ENCODE measurements at places on chromosomes 1 and 21.

DNA sequence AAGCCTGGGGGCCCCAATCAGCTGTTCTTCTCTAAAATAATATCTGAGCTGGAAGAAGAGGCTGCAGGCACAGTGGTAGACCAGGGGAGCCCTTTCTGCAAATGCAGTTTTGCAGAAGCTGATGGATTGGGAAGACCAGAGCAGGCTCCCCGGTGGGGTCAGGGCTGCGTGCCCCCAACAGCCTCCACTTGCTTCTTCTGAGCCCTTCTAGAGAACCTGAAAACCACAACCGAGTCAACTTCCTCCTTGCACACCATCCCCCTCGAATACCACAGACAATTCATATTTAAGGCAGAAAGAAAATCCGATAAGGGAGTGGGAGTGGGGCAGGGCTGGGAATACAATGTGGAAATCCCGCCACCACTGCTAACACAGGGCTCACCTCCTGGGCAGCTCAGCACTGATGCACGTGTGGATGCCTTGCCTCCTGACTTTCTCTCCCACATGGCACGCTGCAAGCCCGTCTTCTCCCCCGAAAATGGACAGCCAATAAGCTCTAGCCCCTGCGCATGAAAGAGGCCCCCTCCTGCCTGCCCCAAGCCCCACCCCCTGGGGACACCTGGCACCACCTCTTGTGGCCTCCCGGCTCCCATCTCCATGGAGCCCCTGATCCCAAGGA, 25.4 kb upstream of the ALDH4A1 start:
- no peak for DNase-seq

DNA sequence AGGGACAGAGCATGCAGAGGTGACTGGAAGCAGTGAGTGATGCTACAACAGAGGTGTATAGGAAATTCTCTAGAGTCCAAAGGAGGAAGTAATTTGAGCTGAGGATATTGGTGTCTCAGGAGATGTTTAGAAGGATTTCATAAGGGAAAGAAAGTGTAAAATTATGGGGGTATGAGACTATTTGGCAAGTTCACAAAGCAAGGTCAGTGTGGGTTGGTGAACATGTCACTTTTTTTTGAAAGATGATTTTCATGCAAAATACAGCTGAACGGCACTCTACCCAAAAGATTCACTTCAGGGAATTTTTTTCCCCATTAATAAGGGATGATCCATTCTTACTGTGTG, 24.1 kb downstream of the HMGCS2 start:
- no peak for DNase-seq

GRCh38 chr1:12643079-12643478, 806 bp upstream of the AADACL4 start:
- DNase-seq, result no peak

DNA sequence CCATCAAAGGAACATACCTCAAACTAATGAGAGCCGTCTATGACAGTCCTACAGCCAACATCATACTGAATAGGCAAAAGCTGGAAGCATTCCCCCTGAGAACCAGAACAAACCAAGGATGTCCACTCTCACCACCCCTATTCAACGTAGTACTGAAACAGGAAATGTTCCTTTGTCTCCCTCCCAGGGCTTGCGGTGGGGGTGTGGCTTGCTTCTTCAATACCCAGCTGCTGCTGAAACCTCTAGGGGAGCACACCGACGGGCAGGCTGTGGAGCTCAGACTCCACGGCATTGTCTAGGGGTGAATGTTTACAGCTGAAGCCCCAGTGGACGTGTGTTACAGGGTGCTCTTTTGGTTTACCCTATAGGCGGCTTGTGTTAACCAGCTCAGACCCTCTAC, 30.5 kb upstream of the B3GALT2 start:
- DNase-seq, result peak; percentile 15

DNA sequence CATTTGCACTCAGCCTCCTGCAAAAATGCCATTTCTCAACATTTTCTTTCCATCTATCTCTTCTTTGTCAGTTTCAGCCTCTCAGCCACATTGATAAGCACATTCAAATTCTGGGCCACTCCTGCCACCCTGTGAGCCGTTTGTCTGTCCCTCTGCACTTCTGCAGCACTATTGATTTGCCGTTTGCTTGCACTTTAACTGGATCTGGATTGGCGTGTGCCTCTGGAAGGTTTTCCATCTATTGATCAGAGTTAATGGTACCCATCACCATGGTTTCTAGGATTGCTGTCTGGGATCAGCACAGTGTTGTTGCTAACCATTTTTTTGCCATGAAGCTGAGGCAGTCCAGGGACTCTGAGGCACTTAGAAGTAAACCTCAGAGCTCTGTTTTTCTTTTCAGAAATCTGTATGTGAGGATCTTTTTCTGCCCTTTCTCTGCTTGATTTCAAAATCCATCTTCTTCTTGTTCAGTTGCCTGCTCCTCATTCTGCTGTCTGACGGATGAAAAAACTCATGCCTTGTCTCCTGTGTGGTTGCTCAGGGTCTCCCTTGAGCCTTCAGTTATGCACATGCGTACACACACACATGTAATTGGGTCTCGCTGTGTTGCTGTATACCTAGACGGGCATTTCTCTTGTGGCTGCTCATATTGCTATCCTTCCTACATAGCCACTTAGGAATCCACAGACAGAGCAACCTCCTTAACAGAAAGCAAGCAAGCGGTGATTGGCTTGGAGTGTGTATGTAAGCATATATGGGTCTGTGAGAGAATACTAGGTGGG, 67.9 kb downstream of the NOS1AP start:
- DNase-seq, result no peak

DNA sequence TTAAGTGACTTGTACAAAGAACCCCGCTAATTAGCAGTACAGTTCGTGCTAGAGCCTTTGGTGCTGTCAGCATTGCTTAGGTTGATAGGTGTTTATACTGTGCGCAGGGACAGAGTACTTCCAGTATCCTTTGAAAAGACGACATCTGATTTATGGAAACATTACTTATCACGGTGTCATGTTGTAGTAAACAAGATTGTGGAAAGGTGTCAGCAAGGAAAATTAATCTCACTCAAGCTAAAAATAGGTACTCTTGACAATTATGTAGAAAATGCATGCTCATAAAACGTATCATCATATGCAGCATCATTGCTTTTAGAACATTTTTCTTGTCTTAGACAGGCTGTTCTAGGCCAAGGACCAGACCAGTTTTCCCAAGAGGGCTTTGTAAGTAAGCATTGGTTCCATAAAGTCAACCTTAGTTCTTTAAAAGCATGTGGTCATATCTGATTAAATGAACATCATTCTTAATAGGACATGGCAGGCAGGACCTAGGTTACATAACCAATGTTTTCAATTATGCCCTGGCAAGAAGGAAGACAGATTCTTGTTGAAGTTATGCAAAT, 33.0 kb downstream of the SH3BGR start:
- DNase-seq, result no peak

DNA sequence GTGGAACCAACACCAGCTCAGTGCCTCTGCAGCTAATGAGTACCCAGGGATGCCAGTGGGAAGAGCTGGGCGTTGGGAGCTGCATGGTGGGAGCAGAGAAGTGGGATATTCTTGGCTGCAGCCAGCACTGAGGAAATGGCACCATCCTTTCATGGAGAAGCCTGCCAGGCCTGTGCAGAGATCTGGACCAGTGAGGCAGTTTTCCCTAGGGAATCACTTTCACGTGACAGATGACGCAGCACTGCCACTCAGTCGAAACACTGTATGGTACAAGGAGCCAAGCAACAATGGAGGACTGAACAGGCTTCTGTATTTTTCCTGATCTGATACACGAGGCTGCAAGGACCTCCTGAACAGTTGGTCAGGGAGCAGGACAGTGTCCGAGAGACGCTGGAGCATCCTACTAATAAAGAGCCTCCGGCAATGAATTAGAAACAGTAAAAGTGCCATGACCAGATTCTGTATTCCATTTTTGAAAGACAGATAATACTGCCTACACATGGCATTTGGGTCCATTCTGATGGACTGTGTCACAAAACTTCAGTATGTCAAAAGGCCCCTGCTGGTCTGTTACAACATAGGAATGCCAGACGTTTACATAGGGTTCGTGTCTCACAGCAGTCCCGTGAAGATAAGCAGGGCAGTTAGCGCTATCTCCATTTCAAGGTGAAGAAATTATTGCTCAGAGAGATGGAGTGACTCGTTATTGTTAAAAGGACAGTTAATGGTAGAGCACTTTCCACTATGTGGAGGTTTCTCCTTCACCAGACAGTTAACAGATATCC, 44.0 kb upstream of the LMO4 start:
- DNase-seq, result no peak

DNA sequence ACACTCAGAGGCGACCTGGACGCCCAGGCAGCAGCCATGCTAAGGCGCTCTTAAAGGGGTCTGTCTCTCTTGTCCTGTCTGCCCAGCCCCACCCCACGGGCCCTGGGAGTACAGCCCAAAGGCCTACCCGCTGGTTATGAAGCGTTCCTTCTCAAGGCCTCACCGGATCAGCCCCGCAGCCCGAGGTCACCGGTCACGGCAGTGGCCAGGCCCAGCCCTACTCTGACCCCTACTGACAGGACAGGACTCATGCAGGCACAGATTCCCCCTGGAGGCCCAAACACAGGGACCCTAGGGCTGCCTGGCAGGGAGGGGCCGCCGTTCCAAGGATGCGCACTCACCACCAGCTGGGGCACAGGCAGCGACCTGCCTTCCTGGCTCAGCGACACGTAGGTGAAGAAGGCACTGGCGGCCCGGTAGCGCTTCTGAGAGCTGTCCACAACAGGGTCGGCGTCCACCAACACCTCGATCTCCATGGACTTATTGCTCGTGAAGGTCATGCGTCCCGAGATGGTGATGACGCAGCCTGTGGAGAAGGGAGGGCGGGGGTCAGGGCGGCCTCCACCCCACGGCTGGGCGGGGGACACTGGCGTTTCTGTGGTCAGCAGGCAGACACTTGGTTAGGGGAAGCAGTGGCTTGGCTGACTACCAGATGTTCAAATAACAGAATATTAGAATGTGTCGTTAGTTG, 20.0 kb upstream of the GPR153 start:
- DNase-seq, result no peak

DNA sequence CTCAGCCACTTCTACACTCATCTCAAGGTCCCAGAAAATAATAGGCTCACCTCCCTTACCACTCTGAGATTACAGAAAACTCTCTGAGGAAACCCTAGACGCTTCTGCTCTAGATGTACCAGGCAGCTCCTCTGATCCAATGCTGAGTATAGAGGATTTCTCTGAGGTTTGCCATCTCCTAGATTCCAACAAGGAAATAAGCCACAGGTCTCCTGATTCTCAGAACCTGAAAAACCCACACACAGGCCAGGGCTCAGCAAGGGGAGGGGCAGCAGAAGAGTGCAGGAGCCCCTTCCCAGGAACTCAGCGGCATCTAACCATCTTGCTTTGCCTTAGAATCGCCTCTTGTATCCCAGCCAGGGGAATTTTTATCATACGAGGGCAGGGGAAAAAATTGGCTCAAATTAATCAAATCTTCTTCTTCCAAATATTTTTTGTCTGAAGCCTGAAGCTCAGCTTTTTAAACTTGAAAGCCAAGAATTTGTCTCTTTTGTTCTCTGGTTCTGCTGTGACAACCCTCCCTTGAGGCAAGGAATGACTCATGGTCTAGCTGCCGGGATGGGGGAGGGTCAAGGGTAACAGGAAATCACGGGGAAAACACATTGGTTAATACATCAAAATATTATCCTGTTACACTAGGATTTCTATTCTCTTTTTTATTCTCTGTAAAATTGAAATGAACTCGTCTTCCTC, 30.8 kb downstream of the GORAB start:
- no peak for DNase-seq

DNA sequence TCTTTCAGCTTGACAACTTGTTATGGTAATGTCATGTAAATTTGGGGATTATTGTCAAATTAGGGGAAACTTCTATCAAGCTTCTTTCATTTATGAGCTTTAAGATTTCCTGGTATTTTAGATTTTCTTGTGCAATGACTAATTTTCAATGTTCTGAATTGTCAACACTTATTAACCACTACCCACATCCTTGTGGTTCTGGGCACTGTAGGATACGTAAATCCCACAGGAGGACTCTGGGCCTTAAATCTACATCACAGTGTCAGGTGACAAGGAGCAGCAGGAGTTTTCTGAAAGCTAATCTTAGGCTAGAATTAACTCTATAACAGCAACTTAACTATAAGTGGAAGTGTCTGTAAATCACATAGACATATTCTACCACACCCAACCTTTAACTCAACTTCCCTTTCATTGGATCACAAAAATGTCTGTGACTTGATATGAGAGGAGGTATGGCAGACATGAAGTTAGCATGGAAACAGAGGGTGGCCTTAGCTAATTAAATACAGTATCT, 397.7 kb downstream of the HLX start:
- no peak for DNase-seq

DNA sequence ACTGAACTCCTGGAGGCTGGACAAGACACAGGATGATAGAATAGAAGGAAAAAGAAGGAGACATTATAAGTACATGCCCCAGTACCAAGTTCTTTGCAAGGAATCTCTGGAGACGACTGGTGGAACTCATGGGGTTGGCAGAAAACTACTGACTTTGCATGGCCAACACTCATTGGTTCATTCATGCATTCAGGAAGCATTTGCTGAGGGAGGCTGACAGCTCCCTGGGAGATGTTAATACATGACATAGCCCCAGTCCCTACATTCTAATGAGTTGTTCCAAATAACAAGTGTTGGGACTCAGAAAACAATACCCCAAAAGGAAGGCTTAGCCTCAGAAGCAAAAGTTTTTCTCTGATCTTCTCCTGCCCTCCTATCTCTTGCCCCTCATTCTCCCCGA, 172.8 kb upstream of the IRF2BP2 start:
- no peak for DNase-seq

- DNase-seq, result no peak
Observed at GRCh38 chr1:36223381-36223995, 755 bp upstream of the THRAP3 start.

GRCh38 chr21:39523399-39523798, 71.6 kb downstream of the SH3BGR start:
- DNase-seq, result peak; percentile 85

DNA sequence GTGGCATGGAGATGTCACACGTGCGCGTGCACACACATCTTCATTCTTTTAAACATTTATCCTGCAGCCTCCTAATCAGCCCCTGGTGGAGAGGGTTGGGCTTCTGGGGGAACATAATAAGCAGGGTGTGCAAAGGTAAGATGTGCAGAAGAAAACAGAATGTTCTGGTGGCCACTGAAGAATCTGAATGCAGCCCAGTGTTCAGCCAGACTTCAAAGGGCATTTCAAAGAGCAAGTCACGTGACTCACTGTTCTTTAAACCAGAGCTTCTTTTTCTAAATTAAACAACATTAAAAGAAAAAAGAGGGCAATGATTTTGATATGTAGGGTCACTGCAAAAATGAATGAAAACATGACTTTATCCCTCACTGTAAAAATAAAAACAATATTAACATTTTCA, 89.8 kb downstream of the ABCA4 start:
- no peak for DNase-seq

- DNase-seq, result no peak
Observed at GRCh38 chr1:94643819-94644218, 102.3 kb upstream of the F3 start.

DNA sequence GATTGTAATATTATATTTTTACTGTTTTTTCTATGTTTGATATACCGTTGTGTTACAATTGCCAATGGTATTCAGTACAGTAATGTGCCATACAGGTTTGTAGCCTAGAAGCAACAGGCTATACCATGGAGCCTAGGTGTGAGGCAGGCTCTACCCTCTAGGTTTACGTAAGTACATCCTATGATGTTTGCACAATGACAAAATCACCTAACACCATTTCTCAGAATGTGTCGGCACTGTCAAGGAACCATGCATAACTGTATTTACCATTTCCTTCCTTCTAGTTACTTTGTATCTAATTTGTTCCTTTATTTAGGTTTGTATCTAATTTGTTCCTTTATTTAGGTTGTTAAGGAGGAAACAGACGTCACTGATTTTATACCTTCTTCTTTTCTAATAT, 9.9 kb downstream of the NPHP4 start:
- DNase-seq, result no peak

- DNase-seq, result no peak
Observed at GRCh38 chr1:235907187-235907896, 40.6 kb upstream of the LYST start.

All from stomach (tissue), 19 donors.